ENCODE measurements at places on chromosomes 3 and 15. TPM values are rescaled to one million over a fixed set of nuclear protein-coding genes. Genes with fewer than 3 reads are reported as not detected.

Gene LRRC49
- not detected for total RNA-seq

Gene OR5K1
- not detected for total RNA-seq

Gene ATP10A
- 51.9 TPM for total RNA-seq

Gene PHLDB2
- total RNA-seq = 2.8 TPM

Gene WDR82
- 130 TPM for total RNA-seq

Gene RHOV
- total RNA-seq = 0.37 TPM

Gene SEMA6D
- total RNA-seq = not detected

Gene PTX3
- not detected for total RNA-seq

Gene CRELD1
- total RNA-seq = 26.0 TPM

Gene ATP2C1
- total RNA-seq = 68.7 TPM

Gene ALDH1A2
- not detected for total RNA-seq

Gene ERICH6
- total RNA-seq = not detected

Gene CHRFAM7A
- total RNA-seq = not detected

Gene FETUB
- not detected for total RNA-seq

Gene AHSG
- not detected for total RNA-seq

Gene CIP2A
- total RNA-seq = 42.9 TPM

Gene FYTTD1
- 54.2 TPM for total RNA-seq

Gene INSYN1
- not detected for total RNA-seq

Gene TERC
- total RNA-seq = 3.1 TPM

Gene ZDHHC19
- total RNA-seq = not detected

Gene CTXN2
- not detected for total RNA-seq

All from T-helper 1 cell treated with Interleukin-12 subunit alpha and Interleukin-12 subunit beta and Interleukin-4 antibody, amounts not matched to agents 30 ng/mL and 1 ng/mL, for 36 hours (primary cell).